Mesothelial cell of epicardium (in vitro differentiated cells): ENCODE measurements at places on chromosomes 1 and 21.

- no peak for DNase-seq
These were observed 52.1 kb downstream of the PGM1 start for GRCh38 chr1:63645317-63645716.

DNA sequence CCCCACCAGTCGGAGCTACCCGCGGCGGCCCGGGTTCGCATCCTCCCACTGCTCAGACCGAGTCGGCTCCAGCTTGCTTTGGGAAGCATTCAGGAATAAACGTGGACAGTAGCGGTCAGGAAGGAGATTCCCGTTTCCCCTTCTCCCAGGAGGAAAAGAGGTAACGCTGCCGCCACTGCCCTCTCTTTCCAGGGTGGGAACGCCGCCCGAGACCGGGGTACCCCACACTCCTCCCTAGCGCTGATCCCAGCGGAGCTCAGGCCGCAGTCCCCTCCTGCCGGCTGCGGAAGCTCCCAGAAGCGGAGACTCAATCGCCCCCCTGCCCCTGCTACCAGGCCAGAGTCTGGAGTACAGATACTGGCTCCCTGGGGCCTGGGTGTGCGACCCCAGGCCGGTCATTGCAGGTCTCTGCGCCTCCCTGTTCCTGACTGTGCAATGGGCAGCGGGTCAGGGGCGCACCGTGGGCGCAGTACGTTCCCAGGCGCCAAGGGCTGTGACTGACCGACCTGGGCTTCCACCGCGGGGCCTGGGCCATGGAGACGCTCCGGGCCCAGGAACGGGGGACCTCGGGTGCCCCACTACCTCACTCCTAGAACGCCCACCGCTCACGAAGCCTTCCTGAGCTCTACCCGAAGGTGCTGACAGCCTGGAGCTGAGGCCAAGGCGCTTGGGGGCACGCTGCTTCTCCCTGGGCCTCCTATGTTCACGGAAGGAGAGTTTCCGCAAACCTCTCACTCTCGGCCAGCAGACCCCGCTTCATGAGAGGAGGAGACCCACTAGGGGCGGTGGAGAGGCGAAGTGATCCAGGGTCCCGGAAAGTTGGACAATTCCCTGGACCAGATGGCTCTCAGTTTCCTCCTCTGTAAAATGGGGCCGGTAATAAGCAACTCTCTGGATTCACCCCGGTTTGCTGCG is 7.8 kb downstream of the DMRTA2 start:
- no peak for DNase-seq

- DNase-seq, result no peak
These were observed 8.3 kb downstream of the TENT5C start for GRCh38 chr1:117613969-117614729.

- DNase-seq, result no peak
These were observed 1.0 kb downstream of the BEST4 start for GRCh38 chr1:44786841-44787426.

DNA sequence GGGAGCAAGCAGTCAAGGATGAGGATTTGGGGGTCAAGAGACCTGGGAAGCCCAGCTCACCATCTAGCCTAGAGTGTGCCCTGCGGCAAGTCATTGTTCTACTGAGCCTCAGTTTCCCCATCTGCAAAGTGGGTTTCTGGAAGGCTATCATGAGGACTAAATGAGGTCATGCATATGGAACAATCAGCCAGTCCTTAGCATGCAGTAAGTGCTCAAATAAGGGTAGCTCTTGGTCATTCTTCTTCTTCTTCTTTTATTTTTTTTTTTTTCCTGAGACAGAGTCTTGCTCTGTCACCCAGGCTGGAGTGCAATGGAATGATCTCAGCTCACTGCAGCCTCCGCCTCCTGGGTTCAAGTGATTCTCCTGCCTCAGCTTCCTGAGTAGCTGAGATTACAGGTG is 99.9 kb upstream of the RUNX3 start:
- no peak for DNase-seq

DNA sequence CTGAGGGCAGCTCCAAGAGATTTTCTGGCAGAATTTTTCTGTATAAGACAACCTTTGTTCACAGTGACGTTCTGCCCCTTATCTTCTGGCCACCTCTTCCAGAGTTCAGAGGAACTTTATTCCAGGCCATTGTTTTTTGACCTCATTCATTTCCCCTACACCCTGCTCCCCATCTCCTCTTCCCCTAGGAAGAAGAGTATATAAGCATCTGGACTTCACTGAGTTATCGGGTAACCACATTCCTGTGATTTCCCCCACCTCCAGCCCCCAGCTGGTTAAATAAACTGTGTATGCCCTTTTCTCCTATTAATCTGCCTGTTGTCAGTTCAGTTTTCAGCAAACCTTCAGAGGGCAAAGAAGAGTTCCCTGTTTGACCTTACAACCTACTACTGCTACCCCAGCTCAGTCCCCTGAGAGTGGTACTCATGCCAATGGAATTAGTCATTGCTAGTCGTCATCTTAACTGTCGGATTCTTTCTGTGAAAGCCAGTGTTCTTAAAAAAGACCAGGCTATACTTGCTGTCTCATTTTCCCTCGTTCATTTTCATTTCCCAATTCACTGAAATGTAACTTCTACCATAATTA is 14.3 kb upstream of the ALG14 start:
- DNase-seq, result no peak

DNA sequence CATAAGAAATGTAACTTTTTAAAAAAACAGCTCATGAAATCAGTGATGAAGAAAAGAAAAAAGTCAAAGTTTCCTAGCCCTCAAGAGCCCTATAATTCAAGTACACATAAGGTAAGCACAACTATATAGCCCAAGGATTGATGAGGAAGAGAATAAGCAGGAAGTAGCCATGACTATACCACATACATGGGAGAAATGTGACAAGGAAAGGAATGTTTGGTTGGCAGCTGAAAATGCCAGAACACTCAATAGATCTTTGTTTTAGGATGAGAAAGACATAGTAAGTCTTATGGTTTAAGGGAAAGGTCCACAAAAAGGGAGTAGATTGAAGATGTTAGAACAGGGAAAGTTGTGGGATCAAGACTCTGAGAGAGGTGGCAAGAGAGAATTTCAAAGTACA is 5.7 kb downstream of the DOCK7 start:
- no peak for DNase-seq

- no peak for DNase-seq
These were observed 13.9 kb downstream of the DDX20 start for GRCh38 chr1:111769517-111770146.

GRCh38 chr1:45353685-45354084 is 13.4 kb upstream of the MUTYH start:
- no peak for DNase-seq

- DNase-seq, result no peak
These were observed 15.9 kb upstream of the SLC6A9 start for GRCh38 chr1:44047131-44047530.

DNA sequence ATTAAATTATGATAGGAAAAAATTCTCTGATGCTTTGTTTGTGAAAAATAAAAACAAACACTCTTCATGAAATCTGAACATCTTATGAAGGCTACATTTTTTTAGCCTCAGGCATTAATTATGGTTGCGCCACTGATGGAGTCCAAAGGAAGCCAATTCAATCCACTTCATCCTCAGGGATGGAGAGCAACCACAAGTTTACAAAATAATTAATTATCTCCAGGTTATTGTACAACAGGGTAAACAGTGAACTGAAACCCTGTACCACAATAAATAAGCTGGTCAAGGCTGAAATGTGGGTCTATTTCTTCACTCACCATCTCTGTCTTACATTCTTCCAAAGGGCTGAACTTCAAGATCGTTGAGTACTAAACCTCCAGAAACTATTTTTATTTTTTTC is 49.2 kb downstream of the MRPL39 start:
- no peak for DNase-seq

- DNase-seq, result no peak
These were observed 332.5 kb upstream of the NRIP1 start for GRCh38 chr21:15397258-15397657.
